Fibroblast of the aortic adventitia (primary cell): ENCODE measurements at places on chromosomes 16 and 17. TPM values are rescaled to one million over a fixed set of nuclear protein-coding genes. Genes with fewer than 3 reads are reported as not detected.

DNA sequence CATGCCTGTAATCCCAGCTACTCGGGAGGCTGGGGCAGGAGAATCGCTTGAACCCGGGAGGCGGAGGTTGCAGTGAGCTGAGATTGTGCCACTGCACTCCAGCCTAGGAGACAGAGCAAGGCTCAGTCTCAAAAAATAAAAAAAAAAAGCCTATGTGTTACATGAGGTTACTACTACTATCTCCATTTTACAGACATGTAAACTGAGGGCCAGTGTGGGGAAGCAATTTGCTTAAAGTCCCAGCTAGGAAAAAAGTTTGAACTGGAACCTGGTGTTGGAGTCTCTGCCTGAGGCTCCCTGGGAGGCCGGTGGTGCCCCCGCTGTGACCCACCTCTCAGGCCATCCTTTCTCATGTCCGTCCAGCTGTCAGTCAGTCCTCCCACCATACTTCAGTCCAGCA is 4.5 kb downstream of the SLC13A2 start:
- DNase-seq, result no peak

DNA sequence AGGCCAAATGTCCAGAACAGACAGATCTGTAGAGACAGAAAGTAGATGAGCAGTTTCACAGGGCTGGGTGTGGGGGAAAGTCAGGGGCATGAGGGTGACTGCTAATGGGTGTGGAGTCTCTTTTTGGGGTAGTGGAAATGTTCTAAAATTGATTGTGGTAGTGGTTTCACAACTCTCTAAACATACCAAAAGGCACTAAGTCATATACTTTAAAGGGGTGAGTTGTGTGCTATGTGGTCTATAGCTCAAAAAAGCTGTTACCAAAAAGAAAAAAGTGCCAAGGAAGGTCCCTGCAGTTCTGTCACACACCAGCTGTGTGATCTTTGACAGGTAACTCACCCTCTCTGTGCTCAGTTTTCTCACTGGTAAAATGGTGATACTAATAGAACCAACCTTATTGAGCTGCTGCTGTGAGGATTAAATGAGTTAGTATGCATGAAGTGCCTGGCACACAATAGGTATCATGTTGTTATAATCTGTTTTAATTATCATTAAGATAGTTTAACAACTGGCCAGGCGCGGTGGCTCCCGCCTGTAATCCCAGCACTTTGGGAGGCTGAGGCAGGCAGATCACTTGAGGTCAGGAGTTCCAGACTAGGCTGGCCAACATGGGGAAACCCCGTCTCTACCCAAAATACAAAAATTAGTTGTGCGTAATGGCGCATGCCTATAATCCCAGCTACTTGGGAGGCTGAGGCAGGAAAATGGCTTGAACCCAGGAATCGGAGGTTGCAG is 10.3 kb downstream of the ITGAX start:
- DNase-seq, result no peak

DNA sequence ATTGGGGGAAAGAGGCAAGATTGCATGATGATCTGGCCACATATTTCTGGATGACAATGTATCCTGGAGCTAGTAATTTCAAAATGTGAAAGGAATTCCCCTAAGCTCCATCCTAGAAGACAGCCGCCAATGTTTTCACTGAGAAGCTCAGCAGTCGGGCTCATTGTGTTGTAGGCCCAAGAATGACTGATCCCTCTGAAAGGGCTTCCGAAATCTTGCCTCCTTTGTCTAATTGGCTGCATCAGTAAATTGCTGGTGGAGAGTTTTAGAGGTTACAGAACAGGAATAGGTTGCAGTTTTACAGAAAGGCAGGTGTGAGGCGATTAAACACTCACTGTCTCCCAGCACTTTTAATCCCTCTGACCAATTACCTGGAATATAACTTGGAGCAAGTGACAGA is 464.1 kb upstream of the SALL1 start:
- no peak for DNase-seq

DNA sequence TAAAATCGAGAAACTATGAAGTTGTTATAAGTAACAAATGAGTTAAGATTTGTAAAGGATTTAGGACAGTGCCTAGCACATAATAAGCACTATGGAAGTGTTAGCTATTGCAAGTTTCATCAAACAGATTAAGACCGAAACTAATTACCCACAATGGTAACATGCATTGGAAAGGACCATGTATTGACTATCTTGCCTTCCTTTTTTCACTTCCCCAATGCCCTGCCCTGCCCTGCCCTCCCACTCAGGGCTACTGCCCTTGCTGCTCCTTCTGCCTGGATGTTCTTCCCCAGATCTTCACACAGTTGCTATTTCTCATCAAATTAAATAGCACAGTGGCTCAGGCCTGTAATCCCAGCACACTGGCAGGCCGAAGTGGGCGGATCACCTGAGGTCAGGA is 202.1 kb upstream of the PSMD7 start:
- DNase-seq, result no peak

GRCh38 chr16:47916266-47916665 is 239.5 kb downstream of the ABCC12 start:
- DNase-seq, result no peak

DNA sequence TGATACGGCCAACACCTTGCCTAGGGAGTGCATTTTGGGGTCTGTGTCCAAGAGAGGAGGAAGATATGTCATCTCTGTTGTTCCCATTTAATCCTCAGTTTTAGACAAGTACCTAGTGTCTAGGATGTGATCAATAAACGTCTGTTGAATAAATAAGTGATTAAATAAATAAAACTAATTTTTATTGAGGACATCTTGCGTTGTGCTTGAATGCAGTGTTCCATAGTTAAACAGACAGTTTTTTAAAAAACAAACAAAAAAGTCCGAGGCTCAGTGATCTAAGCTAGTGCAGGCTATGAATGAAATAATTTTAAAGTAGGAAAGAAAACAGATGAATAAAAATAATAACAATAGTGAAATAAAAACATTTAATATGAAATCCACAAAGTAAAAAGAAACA is 283.0 kb upstream of the MAF start:
- DNase-seq, result no peak

- no peak for DNase-seq
These were observed 696.0 kb upstream of the EEF2KMT start for GRCh38 chr16:5793556-5793955.

DNA sequence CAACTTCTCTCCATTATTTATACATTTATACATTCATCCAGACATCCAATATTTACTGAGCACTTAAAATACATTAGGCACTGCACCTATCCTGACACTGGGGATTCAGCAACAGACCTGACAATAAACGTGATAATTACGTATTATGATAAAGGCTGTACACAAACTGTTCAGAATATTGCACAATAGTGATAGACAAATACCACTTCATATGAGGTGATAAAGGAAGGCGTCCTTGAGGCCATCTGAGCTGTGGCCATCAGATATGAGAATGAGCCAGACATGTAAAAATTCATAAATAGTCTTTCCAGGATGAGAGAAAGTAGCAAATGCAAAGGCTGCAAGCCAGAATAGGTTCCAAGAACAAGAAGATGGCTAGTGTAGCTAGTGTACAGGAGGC is 8.6 kb downstream of the USP32 start:
- no peak for DNase-seq

DNA sequence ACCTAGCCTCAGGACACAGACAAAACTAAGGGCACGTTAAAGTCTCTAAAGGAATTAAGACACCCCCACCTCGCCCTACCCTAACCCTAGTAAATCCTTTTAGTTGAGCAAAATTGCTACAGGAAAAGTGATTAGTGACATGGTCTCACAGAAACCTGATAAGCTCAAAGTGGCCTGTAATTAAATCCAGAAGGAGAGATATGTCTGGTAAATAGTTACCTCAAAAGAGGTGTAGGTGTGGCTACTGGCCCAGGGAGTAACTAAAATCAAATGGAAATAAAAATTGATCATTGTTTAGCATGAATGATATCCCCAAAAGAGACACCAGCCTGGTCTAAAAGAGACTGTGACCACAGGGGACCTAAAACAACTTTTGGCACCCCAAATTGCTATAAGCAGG is 168.3 kb downstream of the SLC39A11 start:
- DNase-seq, result no peak

- DNase-seq, result no peak
These were observed 31.3 kb downstream of the AP1G1 start for GRCh38 chr16:71777329-71777728.

GRCh38 chr16:58452640-58453039 is 47.3 kb upstream of the NDRG4 start:
- DNase-seq, result no peak

DNA sequence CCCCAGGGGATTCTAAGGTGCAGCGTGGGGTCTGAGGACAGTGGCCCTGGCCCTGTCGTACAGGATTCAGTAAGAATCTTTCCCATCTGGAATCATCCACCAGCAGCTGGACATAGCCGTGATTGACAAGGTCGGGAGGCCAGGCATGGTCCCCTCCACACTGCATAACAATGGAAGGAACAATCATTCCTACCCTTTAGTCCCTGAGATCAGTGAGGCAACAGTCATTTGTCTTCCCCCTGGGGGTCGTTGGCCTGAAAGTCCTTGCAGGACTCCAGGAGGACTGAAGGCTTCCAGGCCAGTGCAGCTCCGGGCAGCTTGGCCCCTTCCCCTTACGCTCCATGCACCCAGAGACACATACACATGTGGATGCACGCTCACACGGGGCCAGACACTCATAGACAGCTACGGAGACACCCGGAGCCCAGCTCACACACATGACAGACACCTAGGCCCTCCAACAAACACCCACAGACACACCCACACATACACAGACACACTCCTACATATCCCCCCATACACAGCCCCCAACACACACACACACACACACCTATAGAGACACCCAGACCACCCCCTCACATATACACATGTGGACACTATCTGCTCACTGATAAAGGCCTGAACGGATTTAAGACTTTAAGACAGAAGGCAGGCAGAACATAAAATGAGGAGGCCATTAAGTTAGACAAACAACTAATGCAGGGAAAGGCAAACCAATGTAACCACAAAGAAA is 42.9 kb downstream of the LITAF start:
- DNase-seq, result no peak

DNA sequence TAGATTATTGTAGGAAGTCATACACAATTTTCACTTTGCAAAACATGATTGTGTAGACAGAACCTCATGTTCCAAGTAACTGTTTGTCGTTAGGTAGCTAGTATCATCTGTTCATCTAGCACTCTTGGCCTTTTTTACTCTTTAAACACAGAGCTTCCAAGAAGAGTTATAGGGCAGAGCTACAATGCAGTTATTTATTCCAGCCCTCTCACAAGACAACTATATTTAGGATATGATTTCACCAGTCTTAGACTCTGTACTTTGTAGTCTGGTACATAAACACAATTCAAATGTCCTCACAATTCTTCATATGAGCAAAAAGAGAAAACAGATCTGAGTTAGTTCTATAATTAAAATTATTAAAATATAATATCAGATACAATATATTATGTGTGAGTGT is 37.9 kb downstream of the KCNJ2 start:
- DNase-seq, result no peak

IL21R gene
- total RNA-seq, result 0.54 TPM in 1 of 2 replicates, not detected in the other

SLFN14 gene
- not detected in 2 replicates for total RNA-seq

NOD2 gene
- total RNA-seq, result not detected in 2 replicates

PLA2G10 gene
- not detected in 2 replicates for total RNA-seq
